EH (cell line): ENCODE measurements at places on chromosomes 3 and 15.

- DNase-seq: no peak
Measured at GRCh38 chr3:104810896-104811295, 555.8 kb upstream of the ALCAM start.

- peak; percentile 41 for DNase-seq
Measured at GRCh38 chr3:139534455-139534812, 5.1 kb downstream of the RBP1 start.

DNA sequence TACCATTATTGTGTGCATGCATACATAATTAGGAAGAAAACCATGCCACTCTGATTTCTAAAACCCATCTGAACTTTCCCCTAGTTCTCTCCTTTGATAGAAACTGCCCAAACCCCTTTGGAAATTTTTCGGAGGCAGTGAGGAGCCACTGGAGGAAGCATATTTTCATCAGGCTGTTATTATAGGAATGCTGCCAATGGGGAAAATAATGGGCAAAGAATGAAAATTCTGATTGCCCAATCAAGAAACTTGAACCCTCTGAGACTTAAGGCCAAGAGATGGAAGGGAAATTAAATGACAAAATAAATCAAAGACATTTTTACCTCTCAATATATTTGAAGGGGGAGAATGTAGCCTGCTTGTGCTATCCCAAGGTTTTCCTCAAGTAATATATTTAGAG lies 376.0 kb upstream of the PDZRN3 start:
- DNase-seq: peak; percentile 35

DNA sequence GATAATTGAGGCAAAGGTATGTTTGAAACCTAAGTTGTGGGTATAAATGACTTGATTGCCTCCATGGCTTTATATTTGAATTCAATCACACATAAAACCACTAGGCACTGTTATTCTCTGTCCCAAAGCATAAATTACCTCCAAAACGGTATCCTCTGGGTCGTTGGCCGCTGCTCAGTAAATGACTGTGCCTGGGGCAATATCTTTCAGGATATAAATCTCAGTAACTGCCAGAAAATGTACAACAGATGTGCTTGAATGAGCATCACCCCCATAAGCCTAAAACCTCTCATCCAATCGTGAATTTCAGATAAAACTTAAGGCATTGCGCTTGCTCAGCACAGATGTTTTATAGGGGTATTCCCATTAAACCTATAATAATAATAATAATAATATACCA lies 19.0 kb upstream of the C3orf49 start:
- peak; percentile 11 for DNase-seq

DNA sequence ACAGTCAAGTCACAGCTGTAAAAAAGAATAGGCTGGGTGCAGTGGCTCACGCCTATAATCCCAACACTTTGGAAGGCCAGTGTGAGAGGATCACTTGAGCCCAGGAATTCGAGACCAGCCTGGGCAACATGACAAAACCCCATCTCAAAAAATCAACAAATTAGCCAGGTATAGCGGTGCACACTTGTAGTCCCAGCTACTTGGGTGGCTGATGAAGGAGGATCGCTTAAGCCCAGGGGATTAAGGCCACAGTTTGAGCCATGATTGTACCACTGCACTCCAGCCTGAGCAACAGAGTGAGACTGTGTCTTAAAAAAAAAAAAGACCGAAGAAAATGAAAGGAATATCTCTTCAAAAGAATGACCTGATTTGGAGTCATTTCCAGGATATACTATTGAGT lies 6.6 kb downstream of the HERC1 start:
- DNase-seq: no peak

- no peak for DNase-seq
Measured at GRCh38 chr15:93899817-93900216, 331.5 kb upstream of the MCTP2 start.

DNA sequence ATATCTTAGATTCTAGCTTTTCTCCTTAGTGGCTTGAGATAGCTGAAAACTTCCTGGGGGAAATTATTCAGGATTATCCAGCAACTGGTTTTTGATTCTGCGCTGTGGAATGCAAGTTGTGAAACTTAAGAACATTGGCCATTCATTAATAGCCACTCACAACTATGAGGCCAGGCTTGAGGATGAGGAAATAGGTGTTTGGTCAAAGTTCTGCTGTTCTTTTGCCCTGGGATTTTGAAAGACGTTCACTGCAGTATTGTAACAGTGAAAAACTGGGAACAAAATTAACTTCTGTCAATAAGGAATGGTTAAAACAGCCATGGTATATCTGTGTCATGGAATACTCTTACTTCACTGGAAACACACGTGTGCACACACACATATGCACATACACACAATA lies 44.1 kb downstream of the CTXND1 start:
- DNase-seq: peak; percentile 13

- DNase-seq: peak; percentile 45
Measured at GRCh38 chr3:151431940-151432339, 28.9 kb downstream of the IGSF10 start.

DNA sequence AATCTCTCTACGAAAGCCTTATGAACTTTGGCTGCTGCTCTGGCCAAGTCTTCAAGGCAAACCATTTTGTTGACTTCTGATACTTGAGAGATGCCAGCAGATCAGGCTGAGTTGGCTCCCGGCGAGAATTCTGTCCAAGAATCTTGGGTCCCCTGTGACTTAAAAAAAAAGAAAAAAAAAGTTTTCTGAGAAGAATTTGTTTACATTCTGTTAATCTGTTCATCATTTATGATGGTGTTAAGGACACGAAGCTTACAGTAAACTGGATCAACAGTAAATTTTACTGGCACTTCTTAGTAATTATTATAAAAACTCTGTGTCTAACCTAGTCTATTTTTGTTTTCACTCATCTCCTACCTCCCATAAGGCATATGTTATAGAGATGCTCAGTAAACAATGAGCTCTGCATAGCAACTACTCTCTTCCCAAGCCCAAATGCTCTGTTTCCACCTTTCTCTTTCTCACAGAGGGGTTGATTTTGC lies 320.9 kb upstream of the RASGRP1 start:
- DNase-seq: peak; percentile 82

DNA sequence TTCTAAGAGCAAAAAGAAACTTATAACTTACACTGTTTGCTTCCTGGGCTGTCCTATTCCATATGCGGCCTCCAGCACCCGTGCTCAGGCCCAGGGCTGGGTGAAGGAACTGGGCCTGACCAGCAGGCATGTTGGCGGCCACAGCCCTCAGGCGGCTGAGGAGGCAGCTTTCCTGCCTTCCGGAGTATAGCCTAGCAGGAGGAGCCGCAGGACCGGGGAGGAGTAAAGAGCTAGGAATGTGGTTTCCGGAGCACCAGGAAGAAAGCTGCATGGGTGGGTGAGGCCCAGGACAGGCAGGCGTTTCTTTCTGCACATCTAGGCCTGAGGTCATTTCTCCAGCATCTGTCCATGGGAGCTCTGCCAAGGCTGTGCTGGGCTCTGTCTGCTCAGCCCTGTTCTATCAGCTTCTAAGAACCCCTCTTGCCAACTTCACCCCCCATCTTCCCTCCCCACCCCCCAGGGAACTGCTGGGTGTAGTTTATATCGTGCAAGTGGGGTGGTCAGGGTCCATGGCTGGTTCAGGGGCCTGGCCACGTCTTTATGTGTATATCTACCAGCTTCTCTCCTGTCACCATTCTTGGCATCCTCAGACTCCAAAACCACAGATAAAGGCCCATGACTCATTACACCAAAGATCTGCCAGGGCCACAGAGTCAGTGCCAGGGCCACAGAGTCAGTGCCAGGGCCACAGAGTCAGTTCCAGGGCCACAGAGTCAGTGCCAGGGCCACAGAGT lies 7.8 kb upstream of the KIF7 start:
- DNase-seq: peak; percentile 98

- DNase-seq: no peak
Measured at GRCh38 chr3:179263134-179263533, 12.2 kb upstream of the KCNMB3 start.

- DNase-seq: peak; percentile 95
Measured at GRCh38 chr3:8371085-8371551, 130.5 kb upstream of the LMCD1 start.

GRCh38 chr3:149877668-149878067 lies 64.7 kb downstream of the RNF13 start:
- no peak for DNase-seq

- no peak for DNase-seq
Measured at GRCh38 chr3:169562988-169563774, 100.3 kb downstream of the MECOM start.
